ENCODE measurements at places on chromosomes 5 and 9. TPM values are rescaled to one million over a fixed set of nuclear protein-coding genes. Genes with fewer than 3 reads are reported as not detected.

The FER gene
- 19.8 TPM for total RNA-seq

The C1QTNF2 gene
- not detected for total RNA-seq

The CDX1 gene
- not detected for total RNA-seq

DNA sequence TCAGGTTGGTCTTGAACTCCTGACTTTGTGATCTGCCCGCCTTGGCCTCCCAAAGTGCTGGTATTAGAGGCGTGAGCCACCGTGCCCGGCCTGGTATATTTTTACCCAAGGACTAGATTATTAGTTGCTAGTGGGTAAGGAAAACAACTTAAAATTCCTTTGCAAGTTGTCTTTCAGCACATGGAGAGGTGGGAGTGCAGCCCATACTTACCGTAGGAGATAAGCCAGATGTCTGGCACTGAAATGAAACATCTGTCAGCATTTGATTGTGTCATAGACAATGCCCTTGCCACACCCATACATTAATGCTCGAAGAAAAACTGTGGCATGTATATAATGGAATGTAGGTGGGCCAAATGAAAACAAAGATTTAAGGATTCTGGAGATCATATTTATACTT, 36.6 kb upstream of the ANKH start:
- DNase-seq, result no peak

DNA sequence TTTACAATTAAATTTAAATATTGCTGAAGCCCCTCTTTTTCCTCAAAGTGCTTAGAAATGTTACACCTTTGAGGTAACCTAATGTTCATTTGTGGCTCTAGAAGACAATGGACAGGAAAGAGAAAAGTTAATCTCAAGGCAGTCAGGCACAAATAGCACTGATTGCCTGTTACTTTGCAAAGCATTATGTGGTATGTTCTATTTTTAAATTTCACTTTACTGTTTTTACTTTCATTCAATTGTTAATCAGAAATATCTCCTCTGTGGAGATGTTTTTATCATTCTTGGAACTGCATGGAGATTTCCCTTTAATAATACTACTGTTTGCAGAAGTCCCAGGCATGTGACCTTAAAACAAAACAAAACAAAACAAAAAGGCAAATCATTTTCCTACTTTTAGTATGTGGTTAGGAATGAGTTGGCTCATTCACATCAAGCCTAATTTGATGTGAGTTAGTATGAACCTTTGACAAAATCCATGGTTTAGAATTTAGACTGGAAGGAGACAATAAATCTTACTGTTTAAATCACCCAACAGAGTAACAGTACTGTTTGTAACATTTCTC, 67.5 kb downstream of the CWC27 start:
- DNase-seq, result no peak

- no peak for DNase-seq
These were observed 137.5 kb downstream of the CDK5RAP2 start for GRCh38 chr9:120442308-120442995.

DNA sequence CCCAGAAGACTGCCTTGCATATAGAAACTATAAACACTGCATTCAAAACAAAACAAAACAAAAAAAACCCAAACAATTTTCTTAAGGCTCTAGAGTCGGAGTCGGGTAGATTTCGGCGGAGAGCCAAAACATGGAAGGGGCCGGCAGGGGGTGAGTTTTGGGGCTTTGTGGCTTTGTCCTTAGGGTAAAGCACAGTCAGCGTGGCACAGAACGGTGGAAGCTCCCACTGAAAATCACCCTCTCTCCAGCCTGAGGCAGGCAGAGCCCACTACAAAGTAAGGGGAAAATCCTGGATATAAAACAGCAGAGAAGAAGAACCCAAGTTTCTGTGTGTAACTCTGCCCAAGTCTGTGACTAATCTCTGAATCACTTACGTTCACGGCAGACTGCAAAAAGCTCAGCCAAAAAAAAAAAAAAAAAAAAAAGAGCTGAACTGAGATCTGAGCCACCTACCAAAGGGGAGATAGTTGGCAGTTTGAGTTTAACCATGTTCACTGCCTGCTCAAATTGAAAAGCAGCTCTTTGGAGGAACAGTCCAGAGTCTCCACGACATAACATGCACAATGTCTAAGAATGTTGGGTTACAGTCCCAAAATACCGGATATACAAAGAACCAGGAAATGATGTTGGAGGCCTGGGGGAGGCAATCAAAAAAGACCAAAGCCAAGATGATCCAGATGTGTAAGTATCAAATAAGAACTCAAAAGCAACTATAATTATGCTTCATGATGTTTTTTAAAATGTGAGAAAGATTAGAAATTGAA, 26.6 kb upstream of the OR2K2 start:
- DNase-seq, result no peak

DNA sequence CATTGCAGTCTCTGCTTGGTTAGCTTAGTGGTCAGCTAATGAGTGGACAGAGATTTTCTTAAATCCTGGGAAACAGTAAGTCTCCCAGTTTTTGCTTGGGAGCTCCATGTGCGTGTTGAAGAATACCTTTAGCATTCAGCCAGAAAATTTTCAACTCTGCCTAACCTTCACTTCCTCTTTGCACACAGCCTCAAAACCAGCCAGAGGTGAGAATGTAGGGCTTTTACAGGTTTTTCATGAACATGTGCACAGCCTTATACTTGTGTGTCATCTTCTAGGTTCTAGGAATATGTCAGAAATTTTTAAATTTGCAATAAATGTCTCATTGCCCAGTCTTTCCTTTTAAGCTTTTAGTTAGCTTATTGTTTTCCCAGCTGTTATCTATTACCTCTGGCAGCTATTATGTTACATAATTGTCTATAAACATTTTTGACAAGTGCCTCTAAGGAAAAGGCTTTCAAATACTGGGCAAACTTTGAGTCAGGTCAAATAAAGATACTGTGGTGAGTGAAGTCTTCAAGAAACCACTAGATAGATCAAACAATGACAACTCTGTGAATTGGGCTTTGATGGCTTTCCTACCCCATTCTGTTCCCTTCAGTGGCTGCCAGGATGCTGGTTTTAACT, 12.7 kb downstream of the ADGRV1 start:
- DNase-seq, result no peak

GRCh38 chr9:136193891-136194279, 11.0 kb downstream of the LHX3 start:
- DNase-seq, result no peak
